ENCODE measurements at places on chromosomes 4 and X. TPM values are rescaled to one million over a fixed set of nuclear protein-coding genes. Genes with fewer than 3 reads are reported as not detected.

Gene HTN3
- not detected for polyA plus RNA-seq

GRCh38 chrX:952816-953215 lies 259.6 kb downstream of the CRLF2 start:
- DNase-seq = no peak

Gene PLAC1
- polyA plus RNA-seq = 0.23 TPM

Gene PCYT1B
- polyA plus RNA-seq = 1.4 TPM

Gene CFI
- polyA plus RNA-seq = 24.8 TPM

Gene HSFX4
- not detected for polyA plus RNA-seq

Gene NOX1
- 0.61 TPM for polyA plus RNA-seq

DNA sequence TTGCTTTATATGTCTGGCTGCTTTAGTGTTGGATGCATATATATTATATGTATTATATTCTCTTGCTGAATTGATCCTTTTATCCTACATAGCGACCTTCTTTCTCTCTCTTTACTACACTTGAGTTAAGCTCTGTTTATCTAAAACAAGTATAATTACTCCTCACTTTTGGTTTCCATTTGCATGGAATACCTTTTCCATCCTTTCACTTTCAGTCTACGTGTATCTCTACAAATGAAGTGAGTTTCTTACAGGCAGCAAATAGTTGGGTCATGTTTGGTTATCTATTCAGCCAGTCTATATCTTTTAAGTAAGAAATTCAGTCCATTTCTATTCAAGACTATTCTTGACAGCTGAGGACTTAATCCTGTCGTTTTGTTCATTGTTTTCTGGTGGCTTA lies 167.5 kb upstream of the USP38 start:
- no peak for DNase-seq

Gene ARMCX1
- 33.8 TPM for polyA plus RNA-seq

DNA sequence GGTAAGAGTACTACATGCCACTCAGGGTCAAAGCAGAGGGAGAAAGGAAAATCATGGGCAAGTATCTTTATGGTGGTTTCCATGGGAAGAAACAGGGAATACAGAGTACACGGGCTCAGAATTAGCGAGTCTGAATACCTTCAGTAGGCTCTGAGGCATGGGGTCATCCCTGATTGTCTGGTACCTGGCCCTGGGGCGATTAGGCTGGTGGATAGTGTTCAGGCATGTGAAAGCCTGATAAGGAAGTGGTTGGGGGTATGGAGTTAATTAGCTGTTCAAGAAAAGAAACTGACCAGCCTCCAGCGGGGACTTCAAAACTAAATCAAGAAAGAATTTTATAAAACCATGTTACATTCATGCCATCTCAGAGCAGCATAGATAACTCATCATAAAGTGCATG lies 518.8 kb downstream of the RAB28 start:
- no peak for DNase-seq

Gene CCKAR
- not detected for polyA plus RNA-seq

DNA sequence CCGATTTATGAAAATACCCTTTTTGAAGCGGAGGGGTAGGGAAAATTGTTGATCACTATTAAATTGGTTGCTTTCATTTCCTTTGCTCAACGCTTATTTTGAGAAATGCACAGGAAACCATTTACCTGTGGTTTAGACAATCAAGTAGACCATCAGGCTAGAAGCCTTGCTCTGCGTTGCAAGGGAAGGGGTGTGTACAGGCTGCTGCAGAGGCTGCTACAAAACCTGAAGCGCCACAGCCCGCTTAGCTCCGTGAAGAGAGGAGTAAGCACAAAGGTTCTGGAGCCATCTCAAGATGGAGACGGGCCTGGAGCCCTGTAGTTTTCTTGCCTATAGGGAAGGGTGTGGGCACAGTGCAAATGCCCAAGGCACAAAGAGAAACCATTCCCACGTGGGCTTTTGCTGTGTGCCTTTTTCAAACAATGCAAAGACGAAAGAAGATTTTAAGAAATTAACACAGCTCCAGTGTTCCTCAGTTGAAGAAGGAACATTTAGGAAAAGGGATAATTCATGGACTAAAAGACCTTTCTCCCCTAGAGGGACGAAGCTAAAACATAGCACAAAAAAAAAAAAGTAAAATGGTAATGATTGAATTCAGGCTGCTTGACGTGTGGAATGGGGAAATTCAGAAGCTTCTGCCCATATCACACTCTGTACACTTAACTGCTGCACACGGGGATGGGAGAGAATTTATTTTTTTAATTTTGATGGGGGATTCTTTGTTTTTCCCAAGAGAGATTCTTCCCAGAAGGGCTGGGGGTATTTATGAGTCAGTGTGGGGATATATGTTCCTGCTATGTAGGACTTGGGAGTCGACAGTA lies 3.5 kb downstream of the TMSB4X start:
- DNase-seq = no peak

Gene PHOX2B
- 0.71 TPM for polyA plus RNA-seq

- no peak for DNase-seq
Measured at GRCh38 chrX:99394456-99394855, 1015.6 kb downstream of the PCDH19 start.

GRCh38 chrX:17967888-17968287 lies 106.8 kb upstream of the RAI2 start:
- no peak for DNase-seq

Gene TRIM60
- polyA plus RNA-seq = not detected

Gene ANKRD17
- polyA plus RNA-seq = 18.3 TPM

Gene MAGEE1
- 4.8 TPM for polyA plus RNA-seq
